Central memory CD8-positive, alpha-beta T cell (primary cell): ENCODE measurements at places on chromosomes 1 and 21.

DNA sequence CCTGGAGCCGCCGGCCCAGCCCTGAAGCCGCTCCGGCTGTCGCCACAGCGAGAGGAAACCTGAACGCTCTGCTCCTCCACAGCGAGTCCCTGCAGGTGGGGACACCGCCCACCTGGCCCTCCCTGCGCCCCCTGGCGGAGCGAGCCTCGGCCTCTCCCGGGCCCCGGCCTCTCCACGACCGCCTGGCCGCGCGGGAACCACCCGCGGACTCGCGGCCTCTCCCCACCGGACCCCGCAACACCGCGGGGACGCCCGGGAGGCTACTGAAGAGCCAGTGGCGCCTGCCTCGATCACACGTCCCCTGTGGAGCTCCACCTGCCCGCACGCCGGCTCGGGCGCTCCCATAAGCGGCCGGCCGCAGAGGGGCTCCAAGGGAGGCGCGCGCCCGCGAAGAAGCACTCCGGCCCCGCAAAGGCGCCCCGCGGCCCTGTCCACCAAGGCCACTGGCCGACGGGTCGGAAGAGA is 109.6 kb downstream of the KCNN3 start:
- DNase-seq: peak; percentile 82

DNA sequence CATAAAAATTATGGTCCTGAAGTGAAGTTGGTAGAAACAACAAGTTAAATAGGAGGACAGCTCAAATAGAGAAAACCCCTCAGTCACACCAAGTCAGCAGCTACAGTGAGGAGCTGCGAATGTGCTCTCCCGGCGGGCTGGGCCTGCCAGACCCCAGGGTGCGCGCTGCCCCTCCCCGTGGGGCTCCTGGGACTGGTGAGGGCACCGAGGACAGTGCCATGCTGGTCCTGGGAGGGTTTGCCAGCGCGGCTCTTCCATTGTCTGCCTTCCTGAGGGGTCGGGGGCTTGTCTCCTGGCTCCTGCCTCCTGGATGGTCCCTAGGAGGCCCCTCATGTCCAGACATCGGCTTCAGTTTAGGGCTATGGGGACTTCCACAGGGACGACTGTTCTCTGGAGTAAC is 121.8 kb downstream of the PCBP3 start:
- DNase-seq: no peak

- no peak for DNase-seq
Measured at GRCh38 chr1:201676197-201676596, 137.3 kb downstream of the NAV1 start.

DNA sequence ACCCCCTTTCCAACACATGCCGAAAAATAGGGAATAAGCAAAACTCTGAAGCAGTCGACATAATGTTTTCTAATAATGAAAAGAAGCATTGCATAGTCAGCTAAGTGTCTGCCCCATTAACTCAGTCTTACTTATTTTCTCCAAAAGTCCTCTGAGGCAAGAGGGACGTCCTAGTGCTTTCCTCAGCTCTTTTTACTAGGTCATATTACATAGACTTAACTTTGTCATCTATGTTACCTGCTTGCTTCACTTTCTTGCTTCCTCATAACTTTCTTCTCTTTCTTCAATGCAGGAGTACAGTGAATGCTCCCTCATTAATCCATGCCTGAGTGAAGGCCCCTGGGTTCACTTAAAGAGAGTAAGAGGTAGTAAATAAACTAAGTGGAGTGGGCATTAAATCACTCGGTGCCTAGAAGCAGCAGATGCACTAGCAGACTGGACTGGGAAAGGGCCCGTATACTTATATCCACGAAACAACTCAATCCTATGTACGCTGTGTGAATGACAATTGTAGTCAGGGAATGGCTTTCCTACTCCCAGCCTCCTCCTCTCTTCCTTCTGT is 210.5 kb upstream of the SPAG17 start:
- no peak for DNase-seq
